ENCODE measurements at places on chromosomes 2 and 18. TPM values are rescaled to one million over a fixed set of nuclear protein-coding genes. Genes with fewer than 3 reads are reported as not detected.

DNA sequence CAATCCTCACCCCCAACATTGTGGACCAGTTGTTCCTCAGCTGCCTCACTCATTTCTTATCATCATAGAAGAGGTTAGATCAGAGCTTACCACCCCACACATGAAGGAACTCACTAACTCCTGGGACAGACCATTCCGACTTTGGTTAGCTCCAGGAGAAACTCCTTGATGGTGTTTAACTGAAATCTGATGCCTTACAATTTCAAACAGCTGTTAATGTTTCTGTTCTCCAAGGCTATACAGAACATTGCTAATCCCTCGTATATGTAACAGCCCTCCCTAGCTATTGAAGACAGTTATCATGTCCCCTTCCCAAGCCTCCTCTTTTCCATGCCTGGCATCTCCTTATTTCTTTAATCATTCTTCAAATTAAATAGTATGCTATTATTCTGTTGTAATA is 14.8 kb downstream of the ERBB4 start:
- no peak for DNase-seq

SLC16A14 gene
- 0.21 TPM for total RNA-seq

DNA sequence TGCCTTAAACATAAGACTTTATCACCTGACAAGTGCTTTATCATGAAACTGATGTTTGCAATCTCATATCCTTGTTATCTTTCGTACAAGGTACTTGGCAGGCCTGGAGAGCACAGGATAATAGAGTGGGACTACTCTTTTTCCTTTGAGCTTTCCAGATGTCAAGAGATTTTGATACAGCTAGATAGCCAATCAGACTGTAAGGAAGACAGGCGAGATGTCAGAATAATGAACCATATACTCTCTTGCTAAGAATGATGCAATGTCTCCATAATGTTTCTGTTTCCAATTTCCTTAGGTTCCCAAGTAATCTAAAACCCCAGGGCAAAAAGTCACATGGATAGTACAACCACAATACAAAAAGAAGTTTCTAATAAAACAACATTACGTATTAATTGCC is 313.1 kb downstream of the PDE11A start:
- no peak for DNase-seq

FBXO48 gene
- total RNA-seq = 0.20 TPM

MFSD6 gene
- 1.2 TPM for total RNA-seq

DNA sequence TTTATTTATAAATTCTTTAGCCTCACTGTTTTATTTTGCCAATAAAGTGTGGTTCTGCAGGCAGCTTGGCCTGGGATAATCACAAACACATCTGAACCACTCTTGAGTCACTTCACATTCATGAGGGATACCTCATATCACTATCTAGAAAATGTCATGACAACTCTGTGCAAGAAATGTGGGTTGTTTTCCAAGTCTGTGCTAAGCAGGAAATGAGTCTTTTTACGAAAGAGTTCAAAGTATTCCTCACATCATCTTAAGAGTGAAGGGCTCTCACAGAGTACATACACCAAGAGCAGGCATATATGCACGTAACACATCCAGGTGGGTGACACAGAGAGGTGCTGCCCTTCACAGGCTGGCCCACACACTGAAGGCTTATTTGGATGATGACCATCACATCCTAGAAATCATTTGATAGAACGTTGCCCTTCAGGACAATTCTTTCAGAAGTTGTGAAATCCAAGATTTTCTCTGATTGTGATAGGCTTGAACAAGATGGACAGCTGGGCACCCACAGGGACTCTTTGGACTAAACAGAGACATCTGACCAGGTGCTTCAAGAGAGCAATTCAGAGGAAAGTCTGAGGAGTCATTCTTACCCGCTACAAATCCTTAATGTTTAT is 811.1 kb upstream of the LRATD1 start:
- DNase-seq = no peak

GRCh38 chr18:55585920-55586561 is 2.0 kb downstream of the TCF4 start:
- DNase-seq = no peak

Measured in pulmonary artery endothelial cell (primary cell).